Posterior vena cava (tissue), 2 donors: ENCODE measurements at places on chromosomes 12 and 14. TPM values are rescaled to one million over a fixed set of nuclear protein-coding genes. Genes with fewer than 3 reads are reported as not detected.
A peak's percentile ranks its signal among the peaks of the same experiment; 100 is the strongest.

DNA sequence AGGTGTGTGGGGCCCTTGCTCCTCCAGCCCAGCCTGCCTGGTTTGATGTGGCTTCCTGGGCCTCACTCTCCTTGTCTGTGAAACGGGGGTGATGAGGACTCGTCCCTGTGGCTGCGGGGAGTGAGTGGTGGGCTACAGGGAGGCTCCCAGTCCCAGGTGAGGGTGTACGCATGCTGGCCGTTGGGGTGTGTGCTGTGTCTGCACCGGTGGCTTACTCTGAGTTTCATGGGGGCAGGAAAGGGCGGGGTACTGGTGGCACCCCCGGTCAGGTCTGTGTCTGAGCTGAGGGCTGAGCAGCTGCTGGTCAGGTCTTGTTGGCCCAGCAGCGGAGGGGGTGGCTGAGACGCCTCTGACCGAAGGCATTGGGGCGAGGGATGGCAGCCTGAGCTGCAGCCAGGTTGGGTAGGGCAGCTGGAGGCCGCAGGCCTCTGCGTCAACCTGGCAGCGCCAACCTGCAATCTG is 11.2 kb downstream of the ULK1 start:
- DNase-seq: no peak

- DNase-seq: peak; percentile 57
Measured at GRCh38 chr12:108587826-108588225, 10.1 kb downstream of the TMEM119 start.

- no peak for DNase-seq
Measured at GRCh38 chr12:63804746-63805145, 25.0 kb downstream of the RXYLT1 start.

DNA sequence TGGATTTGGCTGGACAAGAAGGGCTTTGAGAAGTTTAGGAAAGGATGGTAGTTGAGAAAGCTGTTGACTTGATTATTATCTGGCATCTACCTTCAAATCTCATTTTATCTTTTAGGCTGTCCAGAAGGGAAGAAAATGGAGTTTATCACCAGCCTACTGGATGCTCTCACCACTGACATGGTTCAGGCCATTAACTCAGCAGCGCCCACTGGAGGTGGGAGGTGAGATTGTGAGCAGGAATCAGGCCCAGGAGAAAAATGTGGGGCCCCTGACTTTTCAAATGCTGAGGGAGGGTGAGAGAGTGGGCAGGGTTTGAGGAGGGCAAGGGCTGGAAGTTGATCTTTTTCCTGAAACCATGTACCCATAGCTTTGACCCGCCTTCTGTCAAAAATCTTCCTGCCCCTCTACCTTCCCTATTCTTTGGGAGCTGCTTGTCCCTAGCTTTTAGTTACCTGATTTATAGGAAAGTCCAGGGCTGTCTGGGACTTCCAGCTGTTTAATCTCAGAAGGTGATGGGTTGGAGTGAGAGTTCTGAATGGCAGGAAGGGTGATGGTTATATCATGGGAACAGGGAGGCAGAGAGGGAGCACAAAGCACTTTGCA is 134.2 kb downstream of the SMOC1 start:
- no peak for DNase-seq

RFX4 gene
- total RNA-seq: not detected

GRCh38 chr12:83092129-83092528 is 405.4 kb downstream of the TMTC2 start:
- no peak for DNase-seq

DNA sequence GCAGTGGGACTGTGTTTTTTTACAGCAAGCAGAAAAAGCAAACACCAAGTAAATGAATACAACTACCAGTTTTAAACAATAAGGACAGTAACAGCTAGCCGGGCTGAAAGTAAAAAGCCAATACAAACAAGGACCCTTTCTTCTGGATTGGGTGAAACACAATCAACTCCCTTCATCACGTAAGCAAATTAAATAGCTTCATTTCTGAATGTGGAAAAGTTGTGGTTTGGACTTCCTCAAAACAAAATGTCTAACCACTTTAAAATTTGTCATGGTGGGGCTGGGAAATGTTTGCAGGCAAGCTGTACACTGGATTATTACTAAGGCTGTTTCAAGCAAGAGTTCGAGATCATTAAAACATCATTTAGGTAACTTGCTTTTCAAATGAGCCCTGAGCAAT is 47.4 kb downstream of the TCHP start:
- DNase-seq: no peak

DNA sequence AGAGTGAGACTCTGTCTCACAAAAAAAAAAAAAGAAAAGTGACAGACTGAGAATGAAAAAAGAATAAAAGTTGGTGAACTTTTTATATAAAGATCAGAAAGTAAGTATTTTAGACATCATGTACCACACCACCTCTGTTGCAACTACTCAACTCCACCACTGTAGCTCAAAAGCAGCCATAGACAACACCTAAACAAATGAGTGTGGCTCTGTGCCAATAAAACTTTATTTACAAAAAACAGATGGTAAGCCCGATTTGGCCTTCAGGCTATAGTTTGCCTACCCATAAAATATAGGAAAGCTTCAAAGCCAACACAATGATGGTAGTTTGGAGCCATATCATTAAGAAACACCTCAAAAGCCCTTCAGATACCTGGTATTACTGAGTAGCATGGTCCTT is 154.5 kb upstream of the FOXN3 start:
- DNase-seq: no peak

REP15 gene
- 1.5 TPM for total RNA-seq

DNA sequence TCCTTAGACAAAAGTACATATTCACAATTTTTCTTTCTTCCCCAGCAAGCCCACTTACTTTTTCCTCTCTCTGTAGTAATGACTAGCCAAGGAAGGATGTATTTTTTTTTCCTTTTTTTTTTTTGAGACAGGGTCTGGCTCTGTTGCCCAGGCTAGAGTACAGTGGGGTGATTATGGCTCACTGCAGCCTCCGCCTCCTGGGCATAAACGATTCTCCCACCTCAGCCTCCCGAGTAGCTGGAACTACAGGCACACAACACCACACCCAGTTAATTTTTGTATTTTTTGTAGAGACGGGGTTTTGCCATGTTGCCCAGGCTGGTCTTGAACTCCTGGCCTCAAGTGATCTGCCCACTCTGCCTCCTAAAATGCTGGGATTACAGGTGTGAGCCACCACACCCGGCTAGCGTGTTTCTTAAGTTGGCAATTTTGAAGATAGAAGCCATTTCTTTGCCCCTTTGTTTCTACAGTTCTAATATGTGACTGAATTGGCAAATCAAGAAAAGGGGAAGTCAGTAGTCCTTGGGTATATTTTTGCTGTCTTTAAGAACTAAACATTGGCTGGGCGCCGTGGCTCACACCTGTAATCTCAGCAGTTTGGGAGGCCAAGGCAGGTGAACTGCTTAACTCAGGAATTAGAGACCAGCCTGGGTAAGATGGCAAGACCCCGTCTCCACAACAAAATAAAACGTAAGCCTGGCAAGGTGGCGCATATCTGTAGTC is 3.2 kb upstream of the NACA start:
- DNase-seq: no peak

DNA sequence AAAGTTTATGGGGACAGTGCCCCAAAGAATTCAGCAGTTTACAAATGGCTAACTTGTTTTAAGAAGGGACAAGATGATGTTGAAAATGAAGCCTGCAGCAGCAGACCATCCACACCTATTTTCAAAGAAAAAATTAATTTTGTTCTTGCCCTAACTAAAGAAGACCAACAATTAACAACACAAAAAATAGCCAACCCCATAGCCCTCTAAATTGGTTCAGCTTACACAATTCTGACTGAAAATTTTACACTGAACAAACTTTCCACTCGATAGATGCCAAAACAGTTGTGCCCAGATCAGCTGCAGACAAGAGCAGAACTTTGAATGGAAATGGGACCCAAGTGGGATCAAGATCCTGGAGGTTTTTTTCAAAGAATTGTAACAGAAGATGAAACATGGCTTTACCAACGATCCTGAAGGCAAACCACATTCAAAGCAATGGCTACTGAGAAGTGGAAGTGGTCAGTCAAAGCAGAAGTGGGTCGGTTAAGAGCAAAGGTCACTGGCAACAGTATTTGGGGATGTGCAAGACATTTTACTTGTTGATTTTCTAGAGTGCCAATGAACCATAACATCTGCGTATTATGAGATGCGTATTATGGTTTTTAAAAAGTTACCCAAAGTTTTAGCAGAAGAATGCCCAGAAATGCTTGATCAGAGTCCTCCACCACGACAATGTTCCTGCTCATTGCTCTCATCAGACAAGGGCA is 30.0 kb downstream of the SLC39A9 start:
- no peak for DNase-seq

DNA sequence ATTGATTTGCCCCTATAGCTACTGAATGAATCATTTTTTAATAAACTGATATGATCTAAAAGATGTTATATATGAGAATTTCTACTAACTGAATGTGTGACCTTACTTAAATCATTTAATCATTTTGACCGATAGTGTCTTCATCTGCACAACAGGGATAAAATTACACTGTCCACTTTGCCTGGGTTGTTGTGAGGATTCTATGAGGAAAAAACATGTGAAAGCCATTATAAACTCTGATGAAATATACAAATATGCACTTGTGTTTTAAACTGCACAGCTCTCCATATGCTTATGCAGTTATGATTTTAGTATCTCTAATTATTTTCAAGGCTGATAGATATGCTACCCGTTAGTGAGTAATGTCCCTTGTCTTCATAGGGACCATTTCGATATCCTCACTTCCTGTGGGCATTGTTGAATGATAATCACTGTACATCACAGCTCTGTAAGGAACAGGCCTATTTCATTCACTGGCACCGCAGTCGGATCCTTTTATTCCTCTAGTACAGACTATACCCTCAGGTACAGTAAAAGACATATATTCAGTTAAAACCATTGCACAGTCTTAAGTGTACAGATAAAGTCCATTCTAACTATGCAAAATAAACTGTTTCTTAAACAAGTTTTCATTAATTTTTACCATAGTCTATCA is 88.7 kb upstream of the RAP1B start:
- DNase-seq: no peak

DNA sequence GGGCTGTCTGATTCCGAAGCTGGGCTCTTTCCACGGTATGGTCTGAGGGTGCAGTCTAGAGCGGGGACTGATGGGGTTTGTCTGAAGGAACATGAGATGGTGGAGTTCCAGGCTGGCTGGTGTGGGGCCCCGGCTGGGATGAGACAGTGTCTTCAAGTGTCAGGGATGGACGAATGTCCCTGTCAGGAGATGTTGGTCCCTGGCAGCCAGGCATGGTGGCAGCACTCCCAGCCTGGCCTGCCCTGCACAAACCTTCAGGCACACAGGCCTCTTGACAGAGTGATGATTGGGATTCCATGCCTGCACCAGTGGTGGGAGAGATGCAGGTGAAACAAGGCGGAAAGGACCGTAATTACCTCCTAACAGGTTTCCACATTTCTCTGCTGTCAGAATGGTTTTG is 221.9 kb downstream of the CACNA1C start:
- DNase-seq: peak; percentile 71

SLC7A7 gene
- 11.4 TPM for total RNA-seq

DNA sequence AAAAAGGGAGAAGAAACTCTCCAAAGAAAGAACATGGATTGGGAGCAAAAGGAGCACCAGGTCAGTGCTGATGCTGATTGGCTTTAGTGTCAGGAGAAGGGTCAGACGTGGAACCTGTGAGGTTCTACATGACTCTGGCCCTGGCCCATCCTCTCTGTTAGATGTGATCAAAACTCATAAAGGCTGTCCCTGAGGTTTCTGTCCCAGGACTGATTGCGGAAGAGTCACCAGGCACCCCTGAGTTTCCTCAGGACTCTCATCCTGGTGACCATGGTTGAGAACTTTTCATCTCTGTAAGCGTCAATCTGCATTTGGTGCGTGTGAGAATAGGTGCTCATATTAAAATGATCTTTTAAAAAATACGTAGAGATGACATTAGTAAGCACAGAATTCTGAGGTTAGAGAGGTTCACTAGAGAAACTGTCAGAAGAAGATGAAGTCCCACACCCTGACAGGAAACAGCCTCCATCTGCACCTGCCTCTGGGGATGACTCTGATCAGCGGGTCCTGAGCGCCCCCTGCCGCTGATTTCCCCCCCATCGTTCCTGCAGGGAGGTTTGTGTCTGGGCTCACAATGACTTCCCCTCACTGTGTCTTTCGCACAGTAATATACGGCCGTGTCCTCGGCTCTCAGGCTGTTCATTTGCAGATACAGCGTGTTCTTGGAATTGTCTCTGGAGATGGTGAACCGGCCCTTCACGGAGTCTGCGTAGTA is 741.8 kb downstream of the TMEM121 start:
- DNase-seq: peak; percentile 86

GRCh38 chr12:96208801-96209549 is 14.8 kb downstream of the ELK3 start:
- no peak for DNase-seq

GRCh38 chr12:53065470-53065869 is 13.7 kb downstream of the SPRYD3 start:
- peak; percentile 73 for DNase-seq

GRCh38 chr12:19192710-19193109 is 63.2 kb downstream of the PLEKHA5 start:
- DNase-seq: no peak

- no peak for DNase-seq
Measured at GRCh38 chr12:130873106-130873795, 1.4 kb downstream of the RAN start.

DNA sequence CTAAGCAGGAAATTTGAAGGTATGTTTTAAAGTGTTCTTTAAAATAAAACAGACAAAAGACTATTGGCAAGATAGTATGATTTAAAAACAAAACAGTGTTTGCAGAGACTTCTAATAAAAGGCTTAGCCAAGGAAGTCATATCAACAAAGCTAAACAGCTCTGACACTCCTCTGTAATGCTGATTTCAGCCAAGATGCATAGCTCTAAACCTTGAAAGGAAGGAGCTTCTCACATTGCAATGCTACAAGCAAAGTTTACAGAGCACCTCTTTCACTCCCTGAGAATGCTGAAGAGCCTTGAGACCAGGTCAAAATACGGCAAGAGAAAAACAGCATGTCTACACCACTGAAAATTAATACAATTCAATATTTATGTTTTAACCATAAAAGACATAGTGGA is 51.8 kb downstream of the PARP11 start:
- no peak for DNase-seq

FOXN4 gene
- total RNA-seq: not detected

DNA sequence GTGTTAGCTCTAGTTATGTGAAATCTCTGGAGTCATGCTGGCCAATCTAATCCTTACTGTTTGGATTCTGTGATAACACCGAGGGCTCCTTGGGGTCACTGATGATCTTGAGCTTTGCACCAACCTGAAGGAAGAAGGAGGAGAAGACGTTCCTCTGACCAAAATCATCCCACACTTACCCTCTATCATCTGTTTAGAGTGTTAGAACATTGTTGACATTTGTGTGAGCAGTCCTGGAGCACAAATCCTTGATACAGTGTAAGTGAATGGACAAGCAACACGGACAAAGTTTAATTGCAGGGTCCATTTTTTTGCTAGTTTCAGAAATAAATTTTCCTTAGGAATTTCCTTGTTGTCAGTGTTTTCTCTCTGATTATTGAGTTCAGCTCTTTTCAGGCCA is 181.7 kb downstream of the AKAP6 start:
- no peak for DNase-seq

NPAS3 gene
- total RNA-seq: 1.3 TPM
